NCI-H1048 (cell line): ENCODE measurements at places on chromosomes 2 and 18.

- DNase-seq: no peak
Measured at GRCh38 chr18:515156-515815, 14.8 kb upstream of the COLEC12 start.

- DNase-seq: no peak
Measured at GRCh38 chr2:26048791-26049190, 14.9 kb downstream of the RAB10 start.

GRCh38 chr2:152173831-152174230 lies 1.7 kb downstream of the STAM2 start:
- no peak for DNase-seq

- no peak for DNase-seq
Measured at GRCh38 chr2:15809404-15809803, 130.9 kb upstream of the MYCN start.

GRCh38 chr2:222979484-222979883 lies 72.5 kb upstream of the KCNE4 start:
- no peak for DNase-seq

GRCh38 chr2:42878581-42878980 lies 86.2 kb upstream of the HAAO start:
- DNase-seq: no peak

GRCh38 chr2:10140841-10141610 lies 18.5 kb downstream of the RRM2 start:
- no peak for DNase-seq

DNA sequence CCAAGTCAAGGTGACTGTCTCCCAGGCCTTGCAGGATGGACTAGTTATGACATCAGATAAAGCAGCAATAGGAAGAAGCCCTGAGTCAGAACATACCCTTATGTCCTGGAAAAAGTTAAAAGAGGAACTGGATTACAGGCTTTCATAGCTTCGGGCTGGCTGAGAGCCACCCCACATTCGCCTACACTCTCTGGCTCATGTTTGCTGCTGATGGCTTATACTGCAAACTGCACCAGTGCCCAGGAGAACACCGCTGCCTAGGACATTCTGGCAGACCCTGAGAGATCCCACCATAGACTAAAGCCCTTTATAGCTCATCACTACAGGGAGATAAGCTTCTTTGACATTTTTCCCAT lies 20.3 kb downstream of the SLC8A1 start:
- no peak for DNase-seq

DNA sequence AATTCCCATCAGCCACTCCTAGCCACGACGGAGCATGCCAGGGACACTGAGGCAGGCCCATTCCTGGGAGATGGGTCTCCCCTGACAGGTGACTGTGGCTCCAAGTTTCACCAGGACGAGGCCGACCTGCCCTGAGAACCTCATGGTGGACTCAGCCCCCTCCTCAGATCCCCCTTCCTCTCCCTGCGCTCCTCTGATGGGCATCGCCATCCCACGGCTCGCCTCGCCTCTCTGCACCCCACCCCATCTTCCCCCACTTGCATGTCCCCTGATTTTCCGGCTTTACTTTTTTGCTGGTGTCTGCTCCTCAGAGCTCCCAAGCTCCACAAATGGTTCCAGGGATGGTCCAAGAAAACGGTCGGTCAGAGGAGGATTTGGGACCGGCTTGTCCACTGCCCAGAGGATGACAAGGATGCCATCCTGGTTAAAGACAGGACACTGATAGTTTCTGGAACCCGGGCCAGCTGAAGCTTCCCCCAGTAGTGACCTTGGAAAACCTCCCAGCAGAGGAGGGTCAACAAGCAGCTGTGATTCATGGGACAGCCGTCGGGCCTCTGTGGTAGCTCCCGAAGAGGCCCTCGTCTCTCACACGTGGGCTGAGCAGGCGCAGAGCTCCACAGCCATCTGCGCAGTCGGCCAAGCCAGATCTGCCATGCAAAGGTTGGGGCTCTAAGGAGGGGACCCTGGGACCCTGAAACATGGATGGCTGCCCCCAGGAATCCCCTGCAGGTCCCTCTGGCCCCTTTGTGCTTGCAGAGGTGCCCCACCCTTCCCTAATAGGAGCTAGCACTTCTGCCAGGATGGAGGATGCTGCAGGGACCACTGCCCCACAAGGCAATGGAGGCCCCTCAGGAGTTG lies 87.8 kb upstream of the SLC66A3 start:
- DNase-seq: no peak

- no peak for DNase-seq
Measured at GRCh38 chr2:44787663-44788062, 153.8 kb upstream of the SIX3 start.

DNA sequence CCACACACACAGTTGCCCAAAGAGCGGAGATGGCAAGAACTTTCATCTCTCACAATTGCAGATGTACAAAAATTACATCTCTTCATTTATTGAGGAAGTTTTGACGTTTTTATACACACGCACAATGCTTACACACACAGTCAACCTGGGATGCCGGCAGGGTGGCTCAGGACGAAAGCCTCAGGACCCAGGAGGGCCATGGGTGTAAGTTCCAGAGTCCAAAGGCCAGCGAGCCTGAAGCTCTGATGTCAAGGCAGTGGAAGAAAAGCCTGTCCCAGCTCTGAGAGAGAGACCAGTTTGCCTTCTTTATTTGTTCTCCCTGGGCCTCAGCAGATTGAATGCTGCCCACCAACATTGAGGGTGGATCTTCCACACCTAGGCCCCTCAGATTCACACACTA lies 10.1 kb downstream of the AMER3 start:
- DNase-seq: no peak

GRCh38 chr2:28165087-28165635 lies 227.5 kb upstream of the FOSL2 start:
- no peak for DNase-seq

DNA sequence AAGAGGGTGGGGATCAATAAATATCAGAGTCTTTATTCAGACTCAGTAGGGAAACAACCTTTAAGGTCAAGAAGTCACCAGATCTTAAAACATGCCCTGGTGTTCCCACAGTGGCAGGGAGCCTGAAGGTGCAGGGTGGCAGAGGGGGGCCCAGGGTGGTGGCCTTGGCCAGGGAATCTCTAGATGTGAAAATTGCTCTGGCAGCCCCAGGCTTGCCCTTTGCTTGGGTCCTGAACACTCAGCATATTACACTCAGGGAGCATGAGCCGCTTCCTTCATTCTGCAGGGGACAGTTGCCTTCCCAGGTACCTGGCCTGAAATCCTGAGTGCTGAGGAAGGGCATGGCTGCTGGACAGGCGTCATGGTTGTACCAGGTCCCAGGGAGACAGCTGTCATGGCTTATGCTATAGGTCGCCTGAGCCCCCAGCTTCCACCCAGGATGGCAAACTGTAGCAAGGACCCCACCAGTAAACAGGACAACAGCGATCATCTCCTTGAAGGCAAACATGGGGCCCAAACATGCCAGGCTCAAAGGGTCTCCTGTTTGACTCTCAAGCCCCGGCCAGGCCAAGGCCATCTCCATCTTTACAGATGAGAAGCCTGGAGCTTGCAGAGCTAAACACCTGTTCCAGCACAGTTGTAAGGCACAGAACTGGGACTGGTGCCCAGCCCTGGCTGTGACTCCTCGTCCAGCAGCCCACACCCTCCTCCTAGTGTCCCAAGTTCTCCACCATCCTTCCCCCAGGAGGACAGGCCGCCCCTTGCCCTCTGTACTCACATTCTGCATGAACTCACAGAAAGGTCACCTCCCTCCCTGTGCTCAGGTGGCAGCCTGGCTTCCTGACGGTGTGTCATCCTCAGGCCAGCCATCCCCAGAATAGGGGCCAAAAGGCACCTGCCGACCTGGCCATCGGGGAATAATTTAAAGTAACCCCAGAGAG lies 14.6 kb downstream of the ABCG8 start:
- no peak for DNase-seq

DNA sequence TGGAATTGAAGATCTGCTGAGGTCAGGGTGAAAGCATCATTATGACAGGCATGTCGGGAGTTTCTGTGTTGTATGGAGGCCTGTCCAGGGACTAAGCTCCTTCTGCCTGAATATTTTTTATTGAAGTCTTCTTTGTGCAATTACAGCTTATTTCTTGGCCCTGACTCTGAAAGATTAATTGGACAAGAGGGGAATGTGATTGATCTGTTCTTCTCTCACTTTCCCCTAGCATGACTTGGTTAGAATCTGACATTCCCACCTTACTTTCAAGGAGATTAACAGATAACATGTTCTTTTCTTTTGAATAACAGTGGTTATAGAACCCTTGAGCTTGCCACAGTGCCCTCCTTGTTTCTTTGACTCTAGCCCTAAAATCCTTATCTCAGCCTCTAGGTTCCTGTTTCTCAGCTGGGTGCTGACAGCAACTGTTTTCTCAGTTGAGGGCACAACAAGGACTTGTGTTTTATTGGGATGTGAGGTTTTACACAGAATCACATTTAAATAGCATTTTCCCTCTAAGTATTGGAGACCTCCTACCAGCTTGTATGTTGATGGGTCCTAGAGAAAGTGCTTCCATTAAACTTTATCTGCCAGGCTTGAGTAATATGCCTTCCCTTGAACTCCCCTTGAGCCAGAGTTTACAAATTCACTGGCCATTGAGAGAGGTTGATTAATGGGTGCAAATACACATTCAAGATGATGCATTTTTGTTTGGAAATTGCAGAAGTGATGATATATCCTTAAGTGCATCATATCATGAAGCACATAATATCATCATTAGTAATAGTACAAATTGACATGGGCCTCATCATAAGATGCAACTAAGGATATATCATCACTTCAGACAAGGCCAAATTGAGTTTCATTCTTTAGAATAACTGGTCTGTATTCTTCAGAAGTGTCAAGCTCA lies 12.5 kb downstream of the TTLL4 start:
- DNase-seq: no peak

- DNase-seq: no peak
Measured at GRCh38 chr2:205681401-205682238, 681 bp upstream of the NRP2 start.

GRCh38 chr18:49303379-49303778 lies 157.1 kb downstream of the DYM start:
- DNase-seq: no peak

DNA sequence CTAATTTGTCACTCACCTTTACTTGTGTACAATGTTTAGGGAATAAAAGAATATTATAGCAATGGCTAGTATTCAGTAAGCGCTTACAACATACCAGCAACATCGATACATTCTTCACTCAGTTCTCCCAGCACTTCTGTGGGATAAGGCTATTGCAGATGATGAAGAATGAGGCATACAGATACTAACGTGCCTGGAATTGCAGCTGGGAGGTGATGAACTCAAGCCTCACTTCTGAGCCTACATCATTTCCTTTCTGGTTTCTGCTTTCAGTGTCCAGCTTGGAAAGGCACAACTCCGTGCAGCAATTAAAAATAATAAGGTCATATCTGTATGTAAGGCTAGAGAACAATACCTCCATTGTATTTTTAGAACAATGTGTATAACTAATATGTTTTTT lies 95.4 kb upstream of the AQP4 start:
- no peak for DNase-seq

DNA sequence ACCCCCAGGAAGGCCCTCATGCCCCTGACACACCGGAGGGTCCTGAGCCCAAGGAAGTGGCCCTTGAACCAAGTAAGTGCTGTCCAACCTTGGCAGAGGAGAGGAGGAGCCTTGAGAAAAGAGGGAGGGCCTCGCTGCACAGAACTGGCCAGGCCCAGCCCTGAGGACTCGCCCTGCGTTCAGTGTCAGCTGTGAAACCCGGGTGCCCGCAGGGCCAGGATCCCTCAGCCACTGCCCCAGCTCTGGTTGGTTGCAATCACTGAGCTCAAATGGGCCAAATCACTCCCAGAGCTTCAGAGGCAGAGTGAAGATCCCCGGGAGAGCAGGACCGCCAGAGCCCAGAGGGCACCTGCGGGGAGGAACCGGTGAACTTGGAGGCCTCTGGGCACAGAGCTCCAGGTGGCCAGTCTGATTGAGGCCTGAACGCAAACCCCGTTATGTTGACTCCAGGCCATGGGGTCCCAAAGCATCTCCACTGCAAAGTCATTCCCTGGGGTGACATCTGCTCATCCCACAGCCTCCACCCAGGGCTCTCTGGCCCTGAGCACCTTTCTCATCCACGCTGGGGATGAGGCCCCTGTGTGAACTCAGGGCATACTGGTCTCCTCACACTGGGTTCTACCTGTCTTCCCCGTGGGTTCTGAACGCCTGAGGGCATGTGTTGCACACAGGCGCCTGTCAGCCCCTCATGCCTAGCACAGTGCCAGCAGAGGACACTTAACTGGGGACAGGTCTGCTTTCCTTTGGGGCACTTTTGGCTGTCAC lies 11.9 kb downstream of the GBX2 start:
- DNase-seq: no peak

- DNase-seq: peak; percentile 93
Measured at GRCh38 chr2:7031547-7032245, 114.5 kb downstream of the RNF144A start.

GRCh38 chr2:14231391-14231898 lies 401.1 kb upstream of the LRATD1 start:
- DNase-seq: no peak

DNA sequence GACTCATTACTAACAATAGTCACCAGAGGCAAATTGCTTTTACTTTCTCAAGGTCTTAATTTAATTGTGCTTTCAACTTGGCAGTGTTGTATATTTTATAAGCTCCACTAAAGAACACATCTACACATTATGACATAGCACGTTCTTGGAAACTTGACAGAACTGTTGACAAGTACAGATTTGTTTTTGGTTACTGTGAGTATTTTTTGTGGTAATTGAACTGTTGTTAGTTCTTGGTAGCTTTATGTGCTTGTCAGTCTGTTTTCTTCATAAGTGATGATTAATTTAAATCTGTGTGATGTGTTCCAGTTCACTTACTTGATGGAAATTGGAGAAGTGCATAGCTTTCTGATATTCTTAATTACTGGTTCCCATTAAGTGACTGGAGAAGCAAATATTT lies 63.9 kb downstream of the COMMD1 start:
- no peak for DNase-seq
